Retinal pigment epithelial cell (primary cell): ENCODE measurements at places on chromosomes 5 and 9.

- no peak for DNase-seq
These were observed 407.1 kb upstream of the DMAC1 start for GRCh38 chr9:8206720-8207119.

GRCh38 chr5:40678026-40678425 lies 1.7 kb upstream of the PTGER4 start:
- no peak for DNase-seq

DNA sequence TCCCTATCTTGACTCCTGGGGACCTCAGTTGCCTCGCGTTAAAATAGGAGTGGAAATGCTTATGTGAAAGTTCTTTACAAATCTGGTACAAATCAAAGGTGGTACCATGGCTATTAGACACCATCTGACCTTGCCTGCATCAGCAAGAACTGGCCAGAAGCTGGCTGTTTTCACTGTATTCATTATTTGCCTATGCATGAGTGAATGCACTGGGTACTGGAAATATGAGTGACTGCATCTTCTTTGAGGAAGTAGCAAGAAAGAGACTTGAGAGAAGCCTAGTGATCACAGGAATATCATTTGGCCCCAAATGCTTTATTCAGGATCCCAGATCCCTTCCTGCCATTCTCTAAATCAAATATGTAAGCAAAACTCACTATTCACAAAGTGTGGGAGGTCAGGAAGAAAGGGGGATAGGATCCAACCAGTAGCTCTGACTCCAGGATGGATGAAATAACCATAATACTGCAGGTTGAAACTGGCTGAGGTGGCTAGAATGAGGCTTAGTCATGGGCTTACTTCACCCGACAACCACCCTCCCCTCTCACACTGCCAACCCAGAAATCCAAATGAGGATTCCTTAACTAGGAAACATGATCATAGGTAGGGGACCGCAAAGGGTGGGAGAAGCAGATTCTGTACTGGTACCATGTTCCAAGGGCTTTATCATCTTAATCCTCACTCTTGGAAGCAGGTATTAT lies 56.7 kb downstream of the FAM114A2 start:
- no peak for DNase-seq

DNA sequence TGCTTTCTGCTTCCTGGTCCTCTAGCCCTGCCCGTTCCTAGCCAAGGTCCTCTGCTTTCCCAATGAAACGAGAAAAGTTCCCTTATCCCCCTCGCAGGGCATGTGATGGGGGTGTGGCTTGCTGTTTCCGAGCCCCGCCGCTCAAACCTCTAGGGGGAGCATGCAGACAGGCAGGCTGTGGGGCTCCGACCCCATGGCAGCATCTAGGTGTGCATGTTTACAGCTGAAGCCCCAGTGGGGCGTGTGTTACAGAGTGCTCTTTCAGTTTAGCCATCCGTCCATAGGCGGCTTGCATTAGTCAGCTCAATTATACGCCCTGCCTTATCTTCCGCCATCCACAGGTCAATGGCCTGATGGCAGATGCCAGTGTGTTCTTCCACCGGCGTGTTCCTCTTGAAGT lies 48.3 kb upstream of the SPATA31E1 start:
- DNase-seq, result no peak

DNA sequence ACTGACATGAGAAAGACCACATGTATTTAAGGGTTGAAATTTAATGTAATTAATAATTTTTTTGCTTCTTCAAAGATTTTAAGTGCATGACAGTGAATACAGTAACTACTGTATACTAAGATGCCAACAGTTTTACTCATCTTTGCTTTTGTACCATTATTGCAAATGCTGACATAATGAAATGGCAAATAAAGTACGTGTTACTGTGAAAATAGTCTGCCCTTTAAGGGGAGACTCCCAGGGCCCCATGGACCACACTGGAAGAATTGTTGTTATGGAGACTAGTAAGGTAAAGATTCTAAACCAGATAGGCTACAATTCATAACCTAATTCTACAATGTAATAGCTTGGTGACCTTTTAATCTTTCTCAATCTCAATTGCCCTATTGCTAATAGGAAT lies 84.7 kb downstream of the NR3C1 start:
- no peak for DNase-seq
